ENCODE measurements at places on chromosomes 11 and 22.
A peak's percentile ranks its signal among the peaks of the same experiment; 100 is the strongest.

GRCh38 chr11:64291752-64292459 is 804 bp downstream of the KCNK4 start:
- no peak for DNase-seq

DNA sequence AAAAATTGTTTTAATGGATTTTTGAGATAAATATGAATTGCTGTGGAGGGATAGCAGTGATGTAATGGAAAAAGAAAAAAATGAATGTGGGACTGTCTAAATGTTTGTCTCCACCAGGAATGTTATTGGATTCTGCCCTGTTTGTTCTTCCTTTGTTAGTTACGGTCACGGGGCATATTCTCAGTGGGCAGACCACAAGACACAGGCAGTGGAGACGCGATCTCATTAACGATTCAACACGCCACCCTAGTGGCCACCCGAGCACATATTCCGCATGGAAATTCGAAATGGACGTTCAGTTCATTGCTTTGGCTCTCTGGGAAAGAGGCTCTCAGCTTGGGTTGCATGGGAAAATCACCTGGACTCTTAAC is 151.8 kb upstream of the TTC12 start:
- no peak for DNase-seq

GRCh38 chr11:73141031-73141308 is 1.1 kb downstream of the FCHSD2 start:
- no peak for DNase-seq

DNA sequence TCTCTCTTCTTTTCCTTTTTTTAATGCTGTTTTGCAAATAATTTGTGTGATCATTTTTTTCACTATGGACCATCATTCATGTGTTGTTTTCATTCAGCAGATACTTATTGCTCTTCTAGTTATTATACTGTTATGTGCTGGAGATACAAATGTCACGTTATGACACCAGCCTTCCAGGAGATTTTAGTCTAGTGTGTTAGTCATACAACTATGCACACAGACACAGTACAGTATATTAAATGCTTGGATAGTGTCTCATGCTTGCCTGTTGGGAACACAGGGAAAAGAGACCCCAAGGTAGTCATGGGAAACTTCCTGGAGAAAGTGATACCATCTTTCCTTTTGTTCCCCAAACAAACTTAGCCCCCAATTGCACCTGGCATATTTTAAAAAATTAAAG is 116.1 kb downstream of the UVRAG start:
- no peak for DNase-seq

DNA sequence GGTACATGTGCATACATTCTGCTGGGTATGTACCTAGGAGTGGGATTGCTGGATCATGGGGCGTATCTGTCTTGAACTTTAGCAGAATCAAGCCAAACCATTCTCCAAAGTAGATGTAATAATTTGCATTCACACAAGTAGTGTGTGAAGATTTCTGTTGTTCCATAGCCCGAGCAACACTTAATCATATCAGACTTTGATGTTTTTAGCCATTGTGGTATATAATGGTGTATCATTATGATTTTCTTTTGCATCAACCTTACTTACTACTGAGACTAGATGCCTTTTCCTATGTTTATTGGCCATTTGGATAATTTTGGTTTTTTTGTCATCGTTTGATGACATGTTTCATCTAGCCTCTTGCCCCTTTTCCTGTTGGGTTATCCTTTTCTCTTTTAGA is 72.0 kb upstream of the TNRC6B start:
- no peak for DNase-seq

GRCh38 chr11:83951521-83951920 is 665.4 kb upstream of the CCDC90B start:
- DNase-seq, result no peak

DNA sequence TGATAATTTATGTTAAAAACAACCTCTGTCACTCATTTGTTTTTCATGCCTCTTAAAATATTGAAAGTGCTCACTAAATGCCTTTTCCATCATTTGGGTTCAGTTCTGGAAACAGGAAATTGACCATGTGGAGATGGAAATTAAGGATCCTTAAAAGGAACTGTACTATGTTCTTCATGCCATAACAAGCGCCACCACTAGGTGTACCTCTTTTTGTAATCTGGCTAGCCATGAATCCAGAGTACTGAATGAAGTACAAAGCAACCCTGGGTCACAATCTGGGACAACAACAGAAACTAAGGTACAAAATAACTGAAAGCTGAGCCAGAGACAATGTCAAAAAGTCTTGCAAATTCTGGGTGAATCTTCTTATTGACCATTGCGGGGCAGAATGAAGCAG is 559.1 kb downstream of the FAM181B start:
- DNase-seq, result no peak

- DNase-seq, result no peak
These were observed 5.7 kb downstream of the C11orf54 start for GRCh38 chr11:93747122-93747521.

DNA sequence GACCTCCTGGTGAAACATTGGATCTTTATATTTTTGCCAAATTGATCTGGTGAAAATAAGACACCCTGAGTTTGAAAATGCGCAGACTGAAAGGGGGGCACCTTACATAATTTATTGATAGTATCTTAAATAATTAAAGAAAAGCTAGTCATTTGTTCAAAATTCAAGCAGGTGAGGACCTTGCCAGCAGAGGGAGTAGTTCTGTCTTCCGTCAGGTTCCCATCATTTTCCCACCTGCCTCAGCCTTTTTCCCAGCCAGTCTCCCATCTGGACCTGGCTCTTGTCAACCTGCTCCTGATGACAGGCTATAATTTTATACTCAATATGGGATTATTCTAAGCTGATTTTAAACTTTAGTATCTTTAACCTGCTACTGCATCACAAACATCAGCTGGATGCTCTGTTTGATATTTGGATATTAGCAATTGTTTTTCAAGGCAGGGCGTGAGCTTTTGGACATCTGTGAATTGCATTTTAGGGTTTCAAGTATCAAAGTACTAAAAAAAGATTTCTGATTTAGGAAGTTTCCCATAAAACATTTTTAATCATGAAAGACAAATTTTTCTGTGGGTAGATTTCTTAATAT is 132.0 kb downstream of the ELP4 start:
- DNase-seq, result peak; percentile 57

- no peak for DNase-seq
These were observed 13.3 kb downstream of the PARVA start for GRCh38 chr11:12390687-12391110.

- DNase-seq, result no peak
These were observed 2.1 kb downstream of the ADM start for GRCh38 chr11:10307022-10307399.

GRCh38 chr11:134800826-134801225 is 388.8 kb upstream of the B3GAT1 start:
- DNase-seq, result no peak

- DNase-seq, result no peak
These were observed 89.7 kb downstream of the BRD1 start for GRCh38 chr22:49738006-49738405.
